NCI-H1092 (cell line): ENCODE measurements at places on chromosomes 12 and 14.

- no peak for DNase-seq
Measured at GRCh38 chr14:36751106-36751505, 89.4 kb downstream of the PAX9 start.

GRCh38 chr14:58805057-58805456 lies 167.3 kb downstream of the DACT1 start:
- DNase-seq: no peak

DNA sequence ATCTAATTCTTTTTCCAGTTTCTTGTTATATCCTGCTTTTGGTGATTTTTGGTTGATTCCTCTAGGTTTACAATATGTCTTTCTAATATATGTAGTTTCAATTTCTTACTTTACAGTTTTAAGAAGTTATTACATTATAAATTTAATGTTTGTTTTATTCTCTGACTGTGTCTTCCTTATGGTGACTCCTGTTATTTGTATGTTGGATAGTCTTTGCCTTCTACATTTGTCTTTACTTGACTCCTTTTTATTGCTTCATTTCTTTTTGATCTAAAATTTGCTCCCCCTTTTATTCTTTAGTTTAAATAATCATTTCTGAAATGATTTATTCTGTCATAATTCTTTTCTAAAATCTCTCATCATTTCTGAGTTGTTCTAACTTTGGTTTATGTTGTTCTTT lies 125.8 kb downstream of the CCDC91 start:
- DNase-seq: no peak

- no peak for DNase-seq
Measured at GRCh38 chr12:113278633-113279032, 56.3 kb downstream of the SLC8B1 start.

DNA sequence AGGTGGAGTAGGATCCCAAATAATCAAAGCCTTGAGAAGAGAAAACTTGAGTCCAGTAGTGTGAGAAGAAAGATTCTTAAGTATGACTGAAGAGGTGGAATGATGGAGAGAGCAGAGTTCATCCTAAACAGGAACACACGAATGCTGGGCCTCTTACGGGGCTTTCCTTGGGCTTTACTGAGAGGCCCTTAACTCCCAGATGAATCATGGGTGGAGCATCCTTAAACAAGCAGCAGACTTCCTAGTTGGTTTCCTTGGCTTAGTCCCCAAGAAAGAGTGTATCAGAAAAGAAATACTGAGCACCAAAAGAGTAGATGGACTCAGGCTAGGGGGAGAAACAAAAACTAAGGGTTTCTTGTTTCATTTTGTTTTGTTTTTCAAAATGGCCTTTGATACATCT lies 132.5 kb downstream of the GPR135 start:
- no peak for DNase-seq

- no peak for DNase-seq
Measured at GRCh38 chr12:101044512-101045059, 165.5 kb downstream of the SLC5A8 start.

GRCh38 chr14:80751285-80751684 lies 190.3 kb downstream of the CEP128 start:
- no peak for DNase-seq

GRCh38 chr14:97177016-97177415 lies 379.8 kb downstream of the VRK1 start:
- DNase-seq: peak; percentile 18

DNA sequence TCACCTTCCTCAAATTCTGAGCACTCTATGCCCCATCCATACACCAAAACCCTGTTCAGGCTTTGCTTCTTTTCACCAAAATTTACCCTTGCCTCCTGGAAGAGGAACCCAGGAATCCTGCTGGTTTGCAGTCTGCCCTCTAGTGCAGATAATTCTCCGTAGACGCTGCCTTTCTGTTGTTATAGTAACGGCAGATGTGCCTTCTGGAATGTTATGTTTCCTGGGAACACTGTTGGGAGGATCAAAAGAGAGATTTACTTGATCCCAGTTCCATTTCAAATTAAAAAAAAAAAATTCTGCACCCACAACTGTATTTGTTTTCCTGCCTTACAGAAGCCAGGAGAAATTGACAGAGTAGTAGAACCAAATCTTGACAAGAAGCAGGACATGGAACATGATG lies 104.2 kb upstream of the RMST start:
- DNase-seq: no peak

DNA sequence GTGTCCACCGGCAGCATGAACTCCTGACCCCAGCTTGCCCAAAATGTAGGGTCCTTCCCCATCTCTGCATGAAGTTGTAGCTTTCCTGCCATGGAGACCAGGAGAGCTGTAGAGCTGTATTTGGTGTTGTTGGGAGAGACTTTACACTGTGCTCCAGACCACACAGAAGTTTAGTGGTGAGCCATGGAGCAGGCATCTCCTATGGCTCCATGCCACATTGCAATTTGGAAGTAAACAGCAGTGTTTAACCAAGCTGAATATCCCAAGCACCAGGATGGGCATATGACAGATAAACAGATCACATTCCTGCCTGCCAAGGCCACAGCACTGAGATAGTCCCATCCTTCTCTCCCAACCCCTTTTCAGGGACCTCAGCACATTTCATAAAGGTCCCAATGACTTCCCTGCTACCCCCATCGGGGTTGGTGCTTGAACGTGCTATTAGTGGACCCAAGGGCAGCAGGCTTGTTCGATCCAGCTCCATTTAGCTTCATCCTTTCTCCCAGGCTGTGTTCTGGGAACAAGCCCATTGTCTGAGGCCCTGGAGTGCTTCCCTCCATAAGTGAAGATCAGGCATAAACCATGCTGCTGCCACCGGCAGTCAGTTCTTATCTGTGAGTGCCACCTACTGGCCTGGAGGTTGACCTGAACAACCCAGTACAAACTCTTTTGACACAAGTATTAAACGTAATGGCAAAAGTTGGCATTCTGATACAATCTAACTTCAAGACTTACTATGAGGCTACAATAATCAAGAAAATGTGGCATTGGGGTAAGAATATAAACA lies 172.3 kb upstream of the ATXN7L3B start:
- DNase-seq: no peak

DNA sequence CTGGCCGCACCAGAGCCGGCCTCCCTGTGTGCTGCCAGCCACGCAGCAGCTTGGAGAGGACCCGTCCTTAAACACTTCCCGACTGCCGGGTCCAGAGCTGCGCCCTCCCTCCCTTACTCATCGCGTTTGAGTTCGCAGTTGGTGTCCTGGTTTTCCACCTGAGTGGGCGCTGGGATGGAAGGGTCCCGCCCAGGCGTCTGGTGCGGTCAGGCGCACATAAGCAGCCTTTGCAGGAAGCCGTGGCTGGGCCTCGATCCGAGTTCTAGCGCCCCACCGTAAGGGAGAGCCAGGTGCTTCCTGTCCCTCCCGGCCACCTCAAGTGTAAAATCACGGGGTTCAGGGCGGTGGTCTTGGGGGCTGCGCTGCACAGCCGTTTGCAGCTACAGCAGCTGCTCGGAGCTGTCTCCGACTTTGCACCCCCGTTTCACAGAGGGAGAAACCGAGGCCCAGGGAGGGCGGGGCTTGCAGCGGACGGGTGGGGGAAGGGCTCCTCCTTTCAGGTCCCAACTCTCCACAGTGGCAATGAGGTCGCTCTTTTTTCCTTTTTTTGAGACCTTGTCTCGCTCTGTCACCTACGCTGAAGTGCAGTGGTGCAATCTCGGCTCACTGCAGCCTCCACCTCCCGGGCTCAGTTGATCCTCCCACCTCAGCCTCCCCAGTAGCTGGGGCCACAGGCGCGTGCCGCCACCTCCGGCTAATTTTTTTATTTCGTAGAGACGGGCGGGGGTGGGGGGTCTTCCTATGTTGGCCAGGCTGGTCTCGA lies 51.3 kb downstream of the LRCOL1 start:
- no peak for DNase-seq

DNA sequence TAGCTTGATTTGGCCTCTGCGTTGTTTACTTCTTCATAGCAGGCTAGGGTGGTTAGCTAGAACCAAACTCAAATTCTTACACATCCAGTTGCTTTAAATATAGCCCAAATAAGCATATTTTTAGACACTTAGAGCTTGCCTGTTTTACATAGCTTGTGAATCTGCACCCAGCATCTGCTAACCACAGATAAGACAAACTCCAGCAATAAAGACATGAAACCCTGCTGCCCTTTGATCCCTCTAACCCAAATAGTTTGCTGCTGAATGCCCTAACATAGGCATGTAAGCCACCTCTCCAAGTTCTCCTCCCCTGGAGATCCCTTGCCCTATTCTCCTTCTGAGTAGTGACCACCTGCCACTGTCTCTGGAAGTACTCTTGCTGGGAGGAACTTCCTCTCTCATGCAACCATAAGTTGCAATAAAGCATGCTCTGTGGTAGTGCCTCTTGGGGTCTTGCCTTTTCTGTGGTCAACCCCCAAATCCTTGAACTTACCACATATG lies 185.6 kb downstream of the TMEM117 start:
- no peak for DNase-seq

- no peak for DNase-seq
Measured at GRCh38 chr12:32964981-32965585, 68.5 kb upstream of the PKP2 start.

DNA sequence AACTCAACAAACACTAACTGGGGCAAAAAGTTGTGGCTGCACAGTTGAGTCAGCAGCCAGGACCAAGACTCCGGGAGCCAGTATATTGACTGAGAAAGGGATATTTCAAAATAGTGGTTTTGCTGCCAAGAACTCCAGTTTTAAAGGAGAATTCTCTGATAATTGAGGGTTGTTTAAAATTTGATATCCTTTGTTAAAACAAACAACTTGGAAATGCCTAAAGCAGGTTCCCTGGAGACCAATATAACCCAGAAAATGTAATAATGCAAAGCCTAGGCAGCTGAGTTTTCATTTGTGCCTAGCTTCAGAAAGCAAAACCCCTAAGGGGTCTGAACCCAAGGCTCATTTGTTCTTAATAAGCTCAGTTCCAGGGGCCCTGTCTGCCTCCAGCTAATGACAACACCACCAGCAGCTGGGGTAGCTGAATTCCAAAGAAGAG lies 311.7 kb upstream of the CCDC196 start:
- DNase-seq: no peak

DNA sequence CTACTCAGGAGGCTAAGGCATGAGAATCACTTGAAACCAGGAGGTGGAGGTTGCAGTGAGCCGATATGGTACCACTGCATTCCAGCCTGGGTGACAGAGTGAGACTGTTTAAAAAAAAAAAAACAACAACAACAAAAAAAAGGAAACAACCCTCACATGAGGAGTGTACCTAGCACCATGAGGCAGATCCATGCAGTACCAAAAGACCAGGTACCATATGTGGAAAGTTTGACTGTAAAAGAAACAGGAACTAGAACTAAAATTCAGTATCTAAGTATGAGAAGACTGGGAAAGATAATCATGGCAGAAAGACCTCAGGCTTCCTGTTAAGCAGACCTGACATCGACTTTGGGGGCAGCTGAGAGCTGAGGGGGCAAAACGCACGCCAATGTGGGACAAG lies 55.1 kb downstream of the TRAFD1 start:
- DNase-seq: no peak

DNA sequence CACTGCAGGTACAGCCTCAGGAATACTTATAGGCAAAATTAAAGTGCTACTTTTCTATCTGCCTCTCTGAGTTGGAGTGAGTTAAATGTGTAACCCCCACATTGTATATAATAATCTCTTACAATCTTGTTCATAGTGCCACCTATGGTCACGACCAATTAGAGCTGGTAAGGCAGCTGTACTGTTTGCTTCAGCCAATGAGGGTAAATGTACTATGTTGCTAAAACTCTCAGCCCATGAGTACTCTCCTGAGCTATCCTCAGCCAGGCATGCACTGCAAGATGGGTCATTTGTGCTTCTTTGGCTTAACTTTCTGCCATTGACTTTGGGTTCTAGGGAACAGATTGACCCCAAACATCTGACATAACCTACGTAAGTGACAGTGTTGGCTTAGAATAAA lies 15.0 kb upstream of the MDM2 start:
- no peak for DNase-seq

DNA sequence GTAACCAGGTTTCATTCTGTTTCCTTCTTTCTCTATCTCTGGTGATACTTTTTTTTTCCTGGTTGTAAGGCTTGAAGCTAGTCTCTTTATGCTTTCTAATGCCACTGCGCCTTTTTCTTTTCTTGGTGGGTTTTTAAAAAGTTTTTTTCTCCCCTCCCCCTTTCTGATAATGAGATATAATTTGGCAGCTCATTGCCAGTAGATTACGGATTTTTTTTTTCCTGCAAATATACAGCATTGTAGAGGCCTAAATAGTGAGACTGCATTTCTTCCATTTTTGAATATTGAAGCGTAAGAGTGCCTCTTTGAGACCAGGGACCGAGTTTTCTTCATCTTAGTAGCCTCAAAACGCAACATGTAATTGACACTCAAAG lies 1.1 kb downstream of the PAPOLA start:
- DNase-seq: no peak

DNA sequence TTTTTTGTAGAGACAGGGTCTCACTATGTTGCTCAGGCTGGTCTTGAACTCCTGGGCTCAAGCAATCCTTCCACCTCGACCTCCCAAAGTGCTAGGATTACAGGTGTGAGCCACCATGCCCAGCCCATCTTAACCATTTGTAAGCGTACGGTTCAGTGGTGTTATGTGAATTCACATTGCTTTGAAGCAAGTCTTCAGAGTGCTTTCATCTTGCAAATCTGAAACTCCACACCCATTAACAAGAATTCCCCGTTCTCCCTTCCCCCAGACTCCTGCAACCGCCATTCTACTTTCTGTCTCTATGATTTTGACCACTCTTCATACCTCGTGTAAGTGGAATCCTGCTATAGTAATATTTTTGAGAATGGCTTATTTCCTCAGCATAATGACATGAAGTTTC lies 24.9 kb upstream of the BICDL1 start:
- DNase-seq: no peak

DNA sequence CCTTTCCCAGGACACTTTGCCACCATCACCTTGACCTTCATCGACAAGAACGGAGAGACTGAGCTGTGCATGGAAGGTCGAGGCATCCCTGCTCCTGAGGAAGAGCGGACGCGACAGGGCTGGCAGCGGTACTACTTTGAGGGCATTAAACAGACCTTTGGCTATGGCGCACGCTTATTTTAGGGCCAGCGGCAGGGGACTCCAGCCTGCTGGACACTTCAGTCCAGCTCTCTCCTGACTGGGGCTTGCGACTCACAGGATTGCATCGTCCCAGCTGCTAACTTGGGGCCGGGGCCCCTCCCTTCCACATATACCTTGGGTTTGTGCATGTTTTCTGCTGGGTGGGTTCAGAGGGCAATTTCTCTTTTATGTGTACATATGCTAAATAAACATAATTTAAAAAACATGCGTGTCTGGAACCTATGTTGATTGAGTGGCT lies 11.2 kb downstream of the AHSA1 start:
- DNase-seq: no peak

DNA sequence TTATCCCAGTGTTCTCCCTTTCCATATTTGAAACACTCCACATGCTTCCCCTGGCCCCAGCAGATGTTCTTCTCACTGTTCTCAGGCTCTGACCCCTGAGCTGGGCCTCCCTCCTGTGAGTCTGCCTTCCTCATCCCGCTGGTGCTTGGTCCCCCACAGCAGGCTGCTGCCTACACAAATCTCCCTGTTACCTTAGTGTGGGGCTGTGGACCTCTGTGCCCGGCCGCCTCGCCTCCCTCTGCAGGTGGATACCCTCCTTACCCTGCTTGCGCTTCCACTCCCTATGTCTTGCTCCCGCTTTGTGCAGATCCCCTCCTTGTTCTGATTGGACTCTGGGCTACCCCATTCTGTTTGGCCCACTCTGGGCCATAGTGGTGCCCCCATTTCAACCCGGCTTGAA lies 6.9 kb downstream of the DERA start:
- no peak for DNase-seq

GRCh38 chr14:90870950-90871604 lies 54.8 kb upstream of the TTC7B start:
- DNase-seq: no peak
